ENCODE measurements at places on chromosomes 3 and 15.

- DNase-seq, result no peak
These were observed 51.8 kb downstream of the HEG1 start for GRCh38 chr3:125003859-125004595.

- no peak for DNase-seq
These were observed 1010.6 kb downstream of the ROBO2 start for GRCh38 chr3:78050276-78051065.

- DNase-seq, result no peak
These were observed 288.9 kb downstream of the ZNF385D start for GRCh38 chr3:21462141-21462540.

- no peak for DNase-seq
These were observed 167.2 kb downstream of the SPATA16 start for GRCh38 chr3:172973799-172974198.

DNA sequence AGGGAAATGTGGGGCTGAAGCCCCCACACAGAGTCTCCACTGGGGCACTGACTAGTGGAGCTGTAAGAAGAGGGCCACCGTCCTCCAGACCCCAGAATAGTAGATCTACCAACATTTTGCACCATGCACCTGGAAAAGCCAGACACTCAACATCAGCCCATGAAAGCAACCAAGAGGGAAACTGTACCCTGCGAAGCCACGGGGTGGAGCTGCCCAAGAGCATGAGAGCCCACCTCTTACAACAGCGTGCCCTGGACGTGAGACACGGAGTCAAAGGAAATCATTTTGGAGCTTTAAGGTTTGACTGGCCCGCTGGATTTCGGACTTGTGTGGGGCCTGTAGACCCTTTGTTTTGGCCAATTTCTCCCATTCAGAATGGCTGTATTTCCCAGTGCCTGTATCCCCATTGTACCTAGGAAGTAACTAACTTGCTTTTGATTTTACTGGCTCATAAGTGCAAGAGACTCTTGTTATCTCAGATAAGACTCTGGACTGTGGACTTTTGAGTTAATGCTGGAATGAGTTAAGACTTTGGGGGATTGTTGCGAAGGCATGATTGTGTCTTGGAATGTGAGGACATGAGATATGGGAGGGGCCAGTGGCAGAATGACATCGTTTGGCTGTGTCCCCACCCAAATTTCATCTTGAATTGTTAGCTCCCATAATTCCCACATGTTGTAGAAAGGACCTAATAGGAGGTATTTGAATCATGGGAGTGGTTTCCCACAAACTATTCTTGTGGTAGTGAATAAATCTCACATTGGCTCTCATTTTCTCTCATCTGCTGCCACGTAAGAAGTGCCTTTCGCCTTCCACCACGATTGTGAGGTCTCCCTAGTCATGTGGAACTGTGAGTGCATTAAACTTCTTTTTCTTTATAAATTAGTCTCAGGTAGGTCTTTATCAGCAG is 105.8 kb downstream of the CBLB start:
- no peak for DNase-seq

- no peak for DNase-seq
These were observed 26.8 kb upstream of the MKRN3 start for GRCh38 chr15:23538648-23539047.

GRCh38 chr15:61528581-61528910 is 299.4 kb upstream of the RORA start:
- DNase-seq, result no peak

DNA sequence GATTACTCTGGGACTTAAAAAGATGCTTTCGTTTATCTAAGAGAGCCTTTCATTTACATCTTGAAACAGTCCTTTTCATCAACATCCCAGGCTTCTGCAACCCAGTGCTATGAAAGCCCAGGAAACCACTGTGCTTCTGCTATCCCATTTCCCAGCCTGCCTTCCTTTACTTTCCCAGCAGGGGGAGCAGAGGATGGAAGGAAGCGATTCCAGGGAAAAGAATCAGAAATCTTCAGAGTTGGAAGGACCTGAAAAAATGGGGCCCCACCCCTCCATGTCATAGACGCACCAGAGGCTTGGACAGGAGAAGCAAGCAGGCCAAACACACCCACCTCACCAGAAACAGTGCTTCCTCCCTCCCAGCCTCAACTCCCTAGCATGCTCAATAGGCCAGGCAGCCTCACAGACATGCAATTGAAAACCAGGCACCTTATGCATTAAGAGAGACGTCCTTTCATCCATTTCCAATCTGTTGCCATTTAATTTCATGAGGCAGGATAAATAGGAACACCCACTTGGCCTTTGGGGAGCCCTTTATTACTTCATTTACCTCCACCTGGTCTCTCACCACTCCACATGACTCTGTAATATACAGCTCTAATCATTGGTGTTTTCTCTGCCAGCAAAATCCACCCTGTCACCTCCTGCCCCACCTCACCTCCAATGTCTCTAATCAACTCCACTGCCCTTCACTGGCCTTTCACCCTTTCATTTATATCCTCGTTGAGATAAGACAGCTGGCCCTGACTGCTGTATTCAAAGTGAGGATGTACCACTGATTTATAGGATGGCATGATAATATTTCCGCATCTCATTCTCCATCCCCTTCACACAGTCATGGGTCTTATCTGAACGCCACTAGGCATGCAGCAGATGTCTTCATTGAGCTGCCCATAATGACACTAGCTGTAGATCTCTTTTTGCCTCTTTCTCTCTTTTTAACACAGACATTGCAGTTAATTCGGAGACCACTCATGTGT is 583.9 kb downstream of the NTRK3 start:
- peak; percentile 20 for DNase-seq

- no peak for DNase-seq
These were observed 478.2 kb upstream of the DPH6 start for GRCh38 chr15:36024031-36024688.

- no peak for DNase-seq
These were observed 211.3 kb upstream of the FEZF2 start for GRCh38 chr3:62584636-62585035.

DNA sequence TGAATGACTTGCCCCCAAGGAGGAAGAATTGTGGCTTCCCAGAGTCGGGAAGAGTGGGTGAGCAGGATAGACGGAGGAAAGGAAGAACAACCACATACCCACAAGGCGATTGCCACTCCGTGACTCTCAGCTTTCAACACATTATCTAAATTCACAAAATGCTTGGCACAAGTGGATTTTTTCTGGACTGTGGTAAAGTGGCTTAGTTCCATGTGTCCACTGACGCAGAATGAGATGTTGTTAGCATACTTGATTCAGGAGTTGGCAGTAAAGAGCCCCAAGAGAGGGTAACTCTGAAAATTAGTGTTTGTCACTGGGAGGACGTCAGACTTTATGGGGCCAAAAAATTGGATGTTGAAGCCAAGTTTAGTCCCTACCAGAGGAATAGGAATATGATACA is 198.8 kb upstream of the CTNNB1 start:
- peak; percentile 58 for DNase-seq

GRCh38 chr3:187935623-187936156 is 190.4 kb upstream of the BCL6 start:
- no peak for DNase-seq

- DNase-seq, result no peak
These were observed 57.0 kb downstream of the IQSEC1 start for GRCh38 chr3:13016083-13016720.

GRCh38 chr3:127406309-127407025 is 118.6 kb upstream of the PRR20G start:
- DNase-seq, result no peak

DNA sequence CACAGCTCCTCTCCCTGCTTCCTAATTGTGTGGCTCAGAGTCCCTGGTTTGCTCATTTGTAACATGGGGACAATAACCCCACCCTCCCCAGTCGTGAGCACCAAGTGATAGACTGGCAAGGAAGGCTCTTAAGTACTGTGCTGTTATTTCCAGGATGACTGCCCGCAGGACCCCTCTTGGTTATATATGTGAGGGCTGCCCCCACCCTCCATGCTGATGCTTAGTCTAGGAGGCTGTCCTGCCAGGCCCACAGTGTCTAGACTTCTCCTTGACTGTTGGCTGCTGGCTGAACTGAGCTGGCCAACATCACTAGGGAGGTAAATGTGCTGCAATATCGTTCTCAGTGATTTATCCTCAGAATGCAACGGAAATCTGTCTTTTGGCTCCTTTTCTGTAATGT is 45.1 kb downstream of the RAB11A start:
- no peak for DNase-seq

DNA sequence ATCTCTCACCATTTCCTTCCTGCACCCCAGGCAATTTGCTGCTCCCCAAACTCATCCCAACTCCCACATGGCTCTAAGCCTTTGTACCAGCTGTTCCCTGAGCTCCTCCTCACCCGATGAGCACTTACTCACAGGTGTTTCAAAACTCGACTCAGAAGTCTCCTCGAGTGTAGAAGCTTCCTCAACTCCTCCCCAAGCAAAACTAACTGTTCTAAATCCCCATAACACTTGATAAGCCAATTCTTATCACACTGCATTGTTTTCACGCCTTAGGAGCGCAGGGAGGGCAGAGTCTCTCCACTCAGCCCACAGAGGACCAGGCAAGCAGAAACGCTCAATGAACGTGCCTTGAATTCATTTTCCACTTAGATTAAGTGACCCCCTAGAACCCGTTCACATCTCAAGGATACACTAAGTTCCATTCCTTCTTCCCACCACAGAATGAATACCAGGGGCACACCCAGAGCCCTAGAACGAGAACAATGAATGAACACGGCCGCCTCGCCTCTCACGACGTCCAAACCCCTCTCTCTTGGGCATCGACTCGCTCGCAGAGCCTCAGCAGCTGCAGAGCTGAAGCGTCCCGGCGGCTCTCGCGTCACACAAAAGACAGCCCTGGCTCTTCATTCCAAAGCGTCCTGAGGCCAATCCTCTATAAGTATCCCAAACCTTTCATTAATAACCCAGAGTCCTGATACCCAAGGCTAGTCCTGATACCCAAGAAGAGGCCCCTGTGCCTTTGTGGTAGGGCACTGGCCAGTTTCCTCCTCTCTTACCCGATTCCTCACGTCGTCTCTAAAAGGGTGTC is 1.1 kb downstream of the RAF1 start:
- DNase-seq, result peak; percentile 38

DNA sequence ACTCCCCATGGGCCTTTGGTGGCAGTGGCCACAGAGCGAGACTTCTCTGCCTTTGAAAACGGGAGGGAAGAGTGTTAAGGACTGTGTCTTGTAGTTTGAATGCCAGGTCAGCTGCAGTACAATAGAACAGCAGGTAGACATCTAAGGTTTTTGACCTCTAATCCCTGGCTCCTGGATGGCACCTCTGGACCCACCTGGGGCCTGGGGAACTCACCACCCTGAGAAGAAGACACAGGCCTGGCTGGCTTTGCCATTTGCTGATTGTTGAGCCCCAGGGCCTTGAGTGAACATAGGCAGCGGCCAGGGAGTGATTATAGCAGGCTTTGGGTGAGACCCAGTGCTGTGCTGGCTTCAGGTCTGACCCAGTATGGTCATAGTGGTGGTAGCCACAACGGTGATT is 66.4 kb downstream of the ZMAT3 start:
- DNase-seq, result no peak

GRCh38 chr3:23966328-23966727 is 21.2 kb downstream of the NR1D2 start:
- no peak for DNase-seq

DNA sequence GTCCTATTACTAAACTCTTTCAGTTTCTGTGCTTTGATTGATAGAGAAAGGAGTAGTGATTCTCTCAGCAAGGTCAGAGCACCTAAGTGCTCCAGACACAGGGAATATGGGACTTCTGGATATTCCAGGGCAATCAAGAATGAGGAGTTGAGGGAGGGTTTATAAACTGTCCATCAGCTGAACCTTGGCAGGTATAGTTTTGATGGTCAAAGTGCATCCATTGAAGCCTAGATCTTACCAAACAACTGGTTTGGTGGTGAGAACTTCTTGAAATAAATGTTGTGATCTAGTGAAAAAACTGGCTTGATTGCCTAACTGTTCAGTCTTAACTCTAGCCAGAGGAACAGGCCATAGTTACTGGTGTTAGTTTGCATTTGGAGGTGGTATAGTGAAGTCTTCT is 207.0 kb upstream of the ONECUT1 start:
- DNase-seq, result no peak

DNA sequence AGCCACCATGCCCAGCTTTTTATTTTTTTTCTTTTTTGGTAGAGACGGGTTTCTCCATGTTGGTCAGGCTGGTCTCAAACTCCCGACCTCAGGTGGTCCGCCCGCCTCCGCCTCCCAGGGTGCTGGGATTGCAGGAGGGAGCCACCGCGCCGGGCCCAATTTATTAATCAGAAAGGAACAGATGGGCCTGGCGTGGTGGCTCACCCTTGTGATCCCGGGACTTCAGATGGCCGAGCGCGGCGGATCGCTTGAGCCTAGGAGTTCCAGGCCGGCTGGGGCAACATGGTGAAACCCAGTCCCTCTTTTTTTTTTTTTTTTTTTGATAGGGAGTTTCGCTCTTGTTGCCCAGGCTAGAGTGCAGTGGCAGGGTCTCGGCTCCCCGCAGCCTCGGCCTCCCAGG is 64.6 kb downstream of the GOLGA6L7 start:
- no peak for DNase-seq

GRCh38 chr3:114380233-114380651 is 86.4 kb downstream of the TIGIT start:
- DNase-seq, result peak; percentile 39

GRCh38 chr3:177421481-177421785 is 224.2 kb upstream of the TBL1XR1 start:
- no peak for DNase-seq

- no peak for DNase-seq
These were observed 149.6 kb downstream of the MAGI1 start for GRCh38 chr3:65888980-65889706.

Data from G401 (cell line).